Uterus (tissue), 4 donors: ENCODE measurements at places on chromosomes 13 and 19.

GRCh38 chr13:44576351-44577235, 463 bp upstream of the TSC22D1 start:
- peak; percentile 26 for DNase-seq

GRCh38 chr19:54154603-54155345, 4.7 kb downstream of the LENG1 start:
- DNase-seq = no peak

DNA sequence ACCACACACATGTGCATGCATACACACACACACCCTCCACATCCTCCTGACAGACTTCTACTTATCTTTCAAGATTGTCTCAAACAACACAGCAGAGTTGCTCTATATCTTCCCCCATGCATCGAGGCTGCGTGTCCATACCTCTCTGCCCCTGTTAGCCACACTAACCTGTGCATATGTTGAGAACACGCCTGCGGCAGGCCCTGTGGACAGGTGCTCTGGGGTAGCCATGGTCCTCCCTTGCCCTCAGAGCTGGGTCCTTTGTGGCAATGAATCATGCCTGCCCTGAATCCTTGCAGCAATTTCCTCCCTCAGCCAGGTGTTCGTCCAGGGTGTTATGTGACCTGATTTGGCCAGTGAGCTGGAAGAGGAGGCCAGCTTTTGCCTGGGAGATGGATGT, 213.3 kb downstream of the KATNAL1 start:
- DNase-seq = no peak

DNA sequence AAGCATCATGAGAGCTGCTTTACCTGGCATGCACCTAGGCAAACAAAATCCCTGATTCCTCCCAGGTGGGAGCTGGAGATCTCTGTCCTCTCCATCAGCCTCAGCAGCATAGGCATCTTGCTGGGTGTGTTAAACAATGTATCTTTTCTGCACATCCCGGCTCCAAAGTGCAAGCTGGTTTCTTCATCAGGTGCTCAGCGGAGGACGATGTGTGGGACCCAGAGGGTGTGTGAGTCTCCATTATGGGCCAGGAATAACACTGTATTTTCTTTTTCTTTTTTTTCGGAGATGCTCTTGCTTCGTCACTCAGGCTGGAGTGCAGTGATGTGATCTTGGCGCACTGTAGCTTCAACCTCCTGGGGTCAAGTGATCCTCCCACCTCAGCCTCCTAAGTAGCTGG, 9.9 kb downstream of the CNFN start:
- no peak for DNase-seq

- DNase-seq = no peak
These were observed 45.3 kb downstream of the POLR1D start for GRCh38 chr13:27666951-27667350.

- DNase-seq = no peak
These were observed 3.5 kb downstream of the COPE start for GRCh38 chr19:18915639-18916038.

GRCh38 chr19:32823747-32824102, 45.8 kb downstream of the SLC7A9 start:
- DNase-seq = no peak

DNA sequence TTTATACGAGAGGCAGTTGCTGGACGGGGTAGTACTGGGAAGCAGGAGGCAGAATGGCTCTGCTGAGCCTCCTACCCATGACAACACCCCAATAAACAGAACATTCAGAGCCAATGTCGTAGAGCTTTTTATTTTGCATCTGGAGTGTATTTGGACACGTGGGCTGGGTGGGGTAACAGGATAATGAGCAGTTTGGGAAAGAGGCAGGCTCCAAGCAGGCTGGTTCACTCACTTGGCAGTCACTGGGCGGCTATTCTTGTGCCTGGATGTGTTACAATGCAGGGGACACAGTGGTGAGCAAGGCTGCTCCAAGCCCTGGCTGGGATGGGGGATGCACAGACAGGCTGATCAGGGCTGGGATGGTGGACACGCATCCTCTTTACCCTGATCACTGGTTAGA, 9.5 kb downstream of the ACTMAP start:
- no peak for DNase-seq

GRCh38 chr19:342801-343421, 1.7 kb downstream of the MIER2 start:
- DNase-seq = peak; percentile 72

DNA sequence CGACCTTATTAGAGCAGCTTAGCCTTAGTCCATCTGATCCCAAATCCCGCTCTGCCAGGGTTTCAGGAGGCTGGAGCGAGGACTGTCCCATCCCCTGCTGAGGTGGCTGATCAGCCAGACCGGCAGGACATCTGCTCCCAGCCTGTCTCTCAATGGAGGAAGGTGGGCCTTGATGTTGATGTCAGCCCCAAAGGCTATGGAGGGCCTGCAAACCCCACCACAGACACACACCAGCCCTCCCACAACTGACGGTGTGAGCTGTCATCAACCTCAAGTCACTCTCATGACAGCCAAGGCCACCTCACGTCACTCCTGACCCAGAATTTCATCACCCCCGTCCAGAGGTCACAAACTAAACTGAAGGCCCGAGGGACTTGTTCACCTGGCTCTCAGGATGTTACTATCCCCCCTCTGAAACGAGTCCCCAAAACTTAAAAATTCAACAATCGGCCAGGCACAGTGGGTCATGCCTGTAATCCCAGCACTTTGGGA, 25.5 kb downstream of the RHPN2 start:
- DNase-seq = no peak

DNA sequence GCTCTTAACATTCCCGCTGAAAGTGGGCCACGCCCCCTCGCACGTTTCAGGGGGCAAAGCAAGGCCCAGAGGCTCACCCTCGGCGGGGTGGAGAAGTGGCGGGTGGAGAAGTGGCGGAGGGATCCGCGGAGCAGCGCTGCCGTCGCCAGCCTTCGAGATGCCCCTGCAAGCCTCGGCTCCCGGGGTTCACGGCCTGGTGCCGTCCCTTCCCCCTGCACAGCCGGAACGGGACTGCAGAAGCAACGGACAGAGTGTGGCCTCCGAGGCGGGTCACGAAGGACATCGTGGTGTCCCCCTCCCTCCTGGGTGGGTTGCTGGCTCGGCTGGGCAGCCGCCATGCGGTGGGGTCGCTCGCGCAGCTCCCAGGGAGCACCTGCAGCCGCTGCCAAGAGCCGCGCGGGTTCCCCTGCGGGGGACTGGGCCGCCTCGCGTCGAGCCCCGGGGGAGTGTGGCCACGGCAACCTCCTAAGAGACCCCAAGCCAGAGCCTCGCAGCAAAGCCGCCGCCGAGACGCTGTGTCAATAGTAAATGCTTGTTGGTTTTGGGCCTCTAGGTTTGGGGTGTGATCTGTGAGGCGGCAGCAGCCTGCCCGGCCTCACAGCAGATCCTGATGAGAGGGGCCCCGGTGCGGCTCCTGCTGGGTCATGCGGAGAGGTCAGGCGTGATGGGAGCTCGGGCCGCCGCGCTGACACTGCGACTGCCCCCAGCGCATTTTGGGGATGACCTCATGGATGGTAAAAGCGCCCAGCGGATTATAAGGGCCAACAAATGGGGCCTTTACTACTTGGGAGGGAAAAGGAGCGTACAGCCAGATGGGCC, 5.5 kb downstream of the TPGS1 start:
- DNase-seq = no peak

GRCh38 chr13:43307221-43307920, 284.0 kb downstream of the DNAJC15 start:
- DNase-seq = no peak

- no peak for DNase-seq
These were observed 34.6 kb upstream of the SOX1 start for GRCh38 chr13:112032186-112032993.

- DNase-seq = no peak
These were observed 85.3 kb downstream of the GADD45B start for GRCh38 chr19:2561221-2561620.

GRCh38 chr19:6963937-6964336, 57.3 kb downstream of the MBD3L2B start:
- no peak for DNase-seq

GRCh38 chr13:50529154-50529882, 314.2 kb downstream of the DLEU7 start:
- DNase-seq = peak; percentile 80

DNA sequence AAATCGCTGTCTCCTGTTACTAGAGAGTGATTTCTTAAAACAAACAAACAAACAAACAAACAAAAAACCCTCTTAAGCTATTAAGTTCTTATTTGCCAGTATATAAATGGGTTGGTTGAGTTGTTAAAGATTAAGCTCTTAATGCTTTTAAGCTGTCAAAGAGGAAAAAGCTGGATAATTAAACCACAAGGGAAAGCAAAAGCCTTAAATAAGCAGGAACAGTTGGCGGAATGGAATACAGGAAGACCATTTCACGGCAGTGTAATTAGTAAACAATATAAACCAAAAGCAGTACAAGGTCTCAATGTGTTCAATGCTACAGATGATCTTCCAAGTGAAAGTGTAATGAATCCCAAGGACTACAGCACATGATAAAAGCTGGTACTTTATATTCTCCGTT, 32.2 kb upstream of the GGACT start:
- DNase-seq = no peak

DNA sequence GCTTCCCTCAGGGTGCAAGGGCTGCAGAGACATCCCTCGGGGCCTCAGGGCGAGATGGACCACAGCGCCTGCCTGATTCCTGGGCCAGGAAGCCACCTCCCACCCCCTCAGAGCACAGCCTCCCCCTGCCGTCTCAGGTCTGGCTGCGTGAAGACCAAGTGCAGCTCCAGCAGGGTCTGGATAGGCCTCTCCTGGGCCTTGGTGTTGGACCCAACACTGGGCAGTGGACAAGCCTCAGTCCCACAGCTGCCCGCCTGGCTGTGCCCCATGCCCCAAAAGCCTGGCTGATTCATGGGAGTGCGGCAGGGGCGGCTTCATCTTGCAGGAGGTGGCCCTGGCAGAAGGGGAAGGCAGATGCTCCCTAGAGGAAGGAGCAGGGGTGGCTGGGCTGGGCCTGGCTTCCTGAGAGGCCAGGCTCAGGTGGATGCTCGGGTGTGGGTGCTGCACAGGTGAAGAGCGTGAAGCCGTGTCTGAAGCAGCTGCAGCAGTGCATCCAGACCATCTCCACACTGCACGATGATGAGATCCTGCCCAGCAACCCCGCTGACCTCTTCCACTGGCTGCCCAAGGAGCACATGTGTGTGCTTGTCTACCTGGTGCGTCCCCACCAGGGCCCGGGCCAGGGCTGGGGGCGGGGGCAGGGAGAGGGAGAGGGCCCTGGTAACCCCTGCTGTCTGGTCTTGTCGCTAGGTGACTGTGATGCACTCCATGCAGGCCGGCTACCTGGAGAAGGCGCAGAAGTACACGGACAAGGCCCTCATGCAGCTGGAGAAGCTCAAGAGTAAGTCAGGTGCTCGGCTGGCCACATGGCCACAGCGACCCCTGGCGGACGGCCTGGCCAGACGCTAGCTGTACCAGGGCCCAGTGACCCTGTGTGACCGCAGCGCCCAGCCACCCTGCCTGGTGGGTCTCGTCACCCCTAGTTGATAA, 21.7 kb downstream of the MAU2 start:
- peak; percentile 48 for DNase-seq

DNA sequence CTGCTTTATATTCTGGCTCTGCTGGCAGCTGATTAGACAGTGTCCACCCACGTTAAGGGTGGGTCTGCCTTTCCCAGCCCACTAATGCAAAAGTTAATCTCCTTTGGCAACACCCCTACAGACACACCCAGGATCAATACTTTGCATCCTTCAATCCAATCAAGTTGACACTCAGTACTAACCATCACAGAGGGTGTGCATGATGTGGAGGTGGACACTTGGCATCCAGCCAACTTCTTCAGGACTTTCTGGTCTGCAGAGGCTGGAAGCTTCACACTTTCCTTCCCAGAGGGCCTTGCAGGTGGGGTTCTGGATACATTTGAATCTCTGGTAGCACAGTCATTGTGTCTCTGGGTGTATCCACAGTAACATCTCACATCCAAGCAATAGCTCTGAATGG, 18.9 kb upstream of the IGFL1 start:
- DNase-seq = no peak

DNA sequence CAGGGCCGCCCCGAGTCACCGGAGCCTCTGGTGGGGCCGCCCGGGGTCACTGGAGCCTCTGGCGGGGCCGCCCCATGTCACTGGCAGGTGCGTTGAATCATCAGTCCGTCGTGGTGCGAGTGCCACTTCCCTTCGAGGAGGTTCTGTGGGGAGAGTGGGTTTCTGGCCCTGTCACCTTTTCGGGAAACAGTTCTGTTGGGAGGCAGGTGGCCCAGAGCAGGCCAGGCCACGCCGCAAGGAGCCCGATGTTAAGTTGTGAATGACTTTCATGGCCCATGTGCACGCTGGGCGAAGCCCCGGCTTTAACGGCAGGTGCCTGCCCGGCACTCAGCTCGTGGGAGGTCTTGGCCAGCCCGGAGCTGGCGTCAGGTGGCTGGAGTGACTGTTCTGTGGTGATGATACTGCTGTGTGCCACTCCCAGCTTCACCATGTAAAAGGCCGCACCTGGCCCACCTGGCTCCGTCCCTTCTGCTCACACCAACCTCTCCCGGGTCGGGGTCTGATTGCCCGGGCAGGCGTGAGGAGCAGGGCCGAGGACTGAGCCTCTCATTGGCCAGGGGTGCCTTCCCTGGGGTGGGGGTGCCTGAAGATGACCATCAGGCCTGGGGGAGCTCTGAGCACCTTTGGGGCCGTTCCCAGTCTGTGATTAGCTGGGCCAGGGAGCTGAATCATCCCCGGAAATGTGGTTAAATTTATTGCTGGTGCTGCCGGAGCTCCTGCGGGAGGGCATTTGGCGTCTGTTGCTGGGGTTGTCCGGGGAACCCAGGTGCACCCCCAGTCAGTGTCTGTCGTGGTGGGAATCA, 29.2 kb downstream of the CSNK1G2 start:
- no peak for DNase-seq

GRCh38 chr13:112828082-112828699, 138.4 kb downstream of the ATP11A start:
- DNase-seq = no peak

DNA sequence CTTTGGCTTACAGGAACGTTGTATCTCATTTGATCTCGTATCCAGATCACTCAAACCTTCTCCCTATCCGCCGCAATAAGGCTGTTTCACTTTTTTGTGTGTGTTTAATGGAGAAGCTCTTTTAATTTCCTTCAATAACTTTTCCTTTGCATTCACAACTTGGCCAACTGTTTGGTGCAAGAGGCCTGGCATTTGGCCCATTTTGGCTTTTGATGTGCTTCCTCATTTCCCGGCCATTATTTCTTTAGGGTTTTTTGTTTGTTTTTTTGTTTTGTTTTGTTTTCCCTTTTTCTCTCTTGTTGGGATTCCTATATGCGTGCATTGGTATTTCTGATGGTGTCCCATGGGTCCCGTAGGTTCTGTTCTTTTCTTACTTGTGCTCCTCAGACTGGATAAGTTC, 6.1 kb upstream of the UPF3A start:
- DNase-seq = no peak

GRCh38 chr13:44311011-44311780, 62.4 kb upstream of the SERP2 start:
- DNase-seq = no peak

GRCh38 chr13:48817166-48817802, 158.4 kb upstream of the FNDC3A start:
- no peak for DNase-seq
